ENCODE measurements at places on chromosomes 16 and 17. TPM values are rescaled to one million over a fixed set of nuclear protein-coding genes. Genes with fewer than 3 reads are reported as not detected.
A peak's percentile ranks its signal among the peaks of the same experiment; 100 is the strongest.

- DNase-seq, result no peak
Observed at GRCh38 chr17:49434821-49435670, 20.4 kb upstream of the PHB1 start.

DNA sequence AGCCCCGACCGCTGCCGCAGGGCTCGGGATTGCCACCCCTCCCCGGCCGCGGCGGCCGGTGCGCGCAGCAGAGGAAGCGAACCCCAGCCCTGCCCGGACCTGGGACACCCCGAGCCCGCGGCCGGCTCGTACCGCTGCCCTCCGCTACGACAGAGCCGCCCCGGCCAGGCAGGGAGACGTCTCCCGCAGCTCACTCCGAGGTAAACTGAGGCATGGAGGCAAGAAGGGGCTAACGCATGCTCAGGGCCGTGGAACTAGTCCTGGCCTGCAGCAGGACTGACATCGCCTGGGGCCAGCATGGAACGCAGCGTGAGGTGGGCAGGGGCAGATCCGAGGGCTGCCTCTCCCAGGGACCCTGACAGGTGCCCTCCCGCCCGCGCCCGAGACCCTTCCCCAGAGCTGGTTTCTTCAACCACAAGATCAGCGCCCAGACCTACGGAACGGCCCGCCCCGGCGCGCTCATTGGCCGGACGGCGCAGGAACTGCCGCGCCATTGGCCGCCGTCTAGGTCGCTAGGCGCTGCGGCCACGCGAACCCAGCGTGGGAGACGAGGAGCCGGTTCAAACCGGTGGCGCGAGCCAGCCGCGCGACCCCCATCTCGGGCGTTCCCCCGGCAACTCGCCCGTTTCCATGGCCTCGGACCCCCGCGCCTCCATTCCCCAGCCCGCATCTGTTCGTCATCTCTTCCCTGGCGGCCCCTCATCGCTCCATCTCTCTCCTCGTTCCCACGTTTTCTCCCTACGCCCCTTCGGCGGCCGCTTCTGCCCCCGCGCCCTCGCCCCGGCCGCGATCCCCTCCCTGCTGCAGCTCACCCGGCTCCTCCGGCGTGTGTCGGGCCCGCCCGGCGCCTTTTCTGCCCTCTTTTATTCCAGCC, at the start of gene SLC43A2:
SLC43A2 (minus strand) TSS at position 853 of the 874 bp plus-strand sequence. CDS start 960 bp downstream, outside the sequence.
- peak; percentile 97 for DNase-seq

GRCh38 chr17:40099619-40100418, 570 bp downstream of the NR1D1 start:
- DNase-seq, result no peak

- DNase-seq, result no peak
Observed at GRCh38 chr16:14056970-14057369, 14.1 kb upstream of the MRTFB start.

GRCh38 chr16:21009815-21010214, 109.2 kb downstream of the LYRM1 start:
- no peak for DNase-seq

DNA sequence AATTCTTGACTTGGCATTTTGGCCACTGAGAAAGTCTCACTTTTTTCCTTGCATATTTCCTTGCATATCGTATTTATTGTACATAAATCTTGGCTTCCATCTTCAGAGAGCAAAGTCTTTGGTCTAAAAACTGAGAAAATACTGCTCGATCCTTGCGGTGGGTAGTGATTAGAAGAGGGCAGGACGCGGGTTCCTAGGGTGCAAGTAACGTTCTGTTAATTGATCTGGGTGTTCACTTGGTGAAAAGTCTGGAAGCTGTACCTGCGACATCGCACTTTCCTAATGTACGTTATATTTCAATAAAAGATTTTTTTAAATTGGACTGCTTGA, 758 bp upstream of the UBALD2 start:
- DNase-seq, result no peak

DNA sequence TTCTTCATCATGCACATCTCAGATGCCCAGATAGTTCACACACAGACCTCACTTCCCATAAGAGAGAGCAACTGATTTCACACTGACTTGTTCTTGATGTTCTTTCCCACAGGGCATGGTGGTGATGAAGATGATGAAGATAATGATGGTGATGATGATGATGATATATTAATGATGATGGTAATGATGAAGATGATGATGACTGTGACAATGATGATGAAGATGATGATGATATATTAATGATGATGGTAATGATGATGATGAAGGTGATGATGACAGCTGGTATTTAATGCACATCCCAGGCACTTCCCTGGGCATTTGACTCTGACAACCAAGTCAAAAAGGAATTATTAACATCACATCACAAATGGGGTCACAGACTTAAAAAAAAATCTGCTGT, 225.2 kb downstream of the MAF start:
- DNase-seq, result no peak

Gene ZNF385C
- total RNA-seq, result 2.1 TPM

Gene FBXO39
- 3.1 TPM for total RNA-seq

Data from upper lobe of left lung (tissue), 6 donors.